ENCODE measurements at places on chromosomes 7 and 10. TPM values are rescaled to one million over a fixed set of nuclear protein-coding genes. Genes with fewer than 3 reads are reported as not detected.

DNA sequence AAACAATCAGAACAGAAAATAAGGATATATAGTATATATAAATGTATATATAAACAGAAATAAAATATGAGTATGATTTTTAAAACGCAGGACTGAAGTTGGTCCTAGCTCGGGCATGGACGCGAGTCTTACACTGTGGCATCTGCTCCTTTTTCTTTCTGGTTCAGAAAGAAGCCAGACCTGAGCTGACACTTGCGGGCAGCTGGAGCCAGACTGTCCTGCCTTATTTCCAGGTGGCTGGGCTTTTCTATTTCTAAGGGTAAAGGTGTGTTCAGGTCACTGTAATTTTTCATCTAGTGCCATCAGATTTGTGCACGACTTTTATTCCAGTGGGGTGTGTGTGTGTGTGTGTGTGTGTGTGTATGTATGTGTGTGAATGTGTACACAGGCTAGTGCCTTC lies 166.4 kb downstream of the GALNT17 start:
- no peak for DNase-seq
- no peak overlapping the region for H3K4me3 ChIP-seq
- no peaks in the 10 kb centered on the region for H3K4me1 ChIP-seq
- no peak overlapping the region for H3K27ac ChIP-seq

The BTBD16 gene
- not detected for total RNA-seq

The TMEM26 gene
- not detected for total RNA-seq

DNA sequence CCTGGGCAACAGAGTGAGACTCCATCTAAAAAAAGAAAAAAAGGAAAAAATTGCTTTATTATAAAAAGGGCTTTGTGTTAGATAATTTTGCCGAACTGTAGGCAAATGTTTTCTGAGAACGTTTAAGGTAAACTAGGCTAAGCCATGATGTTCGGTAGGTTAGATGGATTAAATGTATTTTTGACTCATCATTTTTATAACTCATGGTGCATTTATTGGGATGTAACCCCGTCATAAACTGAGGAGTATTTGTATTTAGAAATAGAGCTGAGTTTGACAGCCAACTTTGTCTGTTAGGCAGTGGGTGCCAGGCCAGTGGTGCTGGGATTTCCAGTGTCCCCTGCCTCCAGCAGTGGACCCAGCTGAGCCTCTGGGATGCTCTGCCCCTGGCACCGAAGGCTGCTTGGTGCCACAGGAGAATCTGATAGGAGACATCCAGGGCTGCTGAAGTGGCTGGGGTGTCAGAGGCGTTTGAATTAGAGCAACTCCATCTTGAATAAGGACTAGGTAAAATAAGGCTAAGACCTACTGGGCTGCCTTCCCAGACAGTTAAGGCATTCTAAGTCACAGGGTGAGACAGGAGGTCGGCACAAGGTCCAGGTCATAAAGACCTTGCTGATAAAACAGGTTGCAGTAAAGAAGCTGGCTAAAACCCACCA lies 114.9 kb upstream of the EEPD1 start:
- no peak for DNase-seq
- no peak overlapping the region for H3K27ac ChIP-seq
- H3K36me3 ChIP-seq, result no peaks in the 10 kb centered on the region
- H3K27me3 ChIP-seq, result peaks cover 4% of the 10 kb centered on the region
- H3K4me1 ChIP-seq, result no peaks in the 10 kb centered on the region

- no peaks in the 10 kb centered on the region for H3K36me3 ChIP-seq
- DNase-seq, result no peak
- H3K27ac ChIP-seq, result no peak overlapping the region
- peaks cover 30% of the 10 kb centered on the region for H3K4me1 ChIP-seq
Observed at GRCh38 chr7:114081606-114082425, 163.0 kb upstream of the PPP1R3A start.

DNA sequence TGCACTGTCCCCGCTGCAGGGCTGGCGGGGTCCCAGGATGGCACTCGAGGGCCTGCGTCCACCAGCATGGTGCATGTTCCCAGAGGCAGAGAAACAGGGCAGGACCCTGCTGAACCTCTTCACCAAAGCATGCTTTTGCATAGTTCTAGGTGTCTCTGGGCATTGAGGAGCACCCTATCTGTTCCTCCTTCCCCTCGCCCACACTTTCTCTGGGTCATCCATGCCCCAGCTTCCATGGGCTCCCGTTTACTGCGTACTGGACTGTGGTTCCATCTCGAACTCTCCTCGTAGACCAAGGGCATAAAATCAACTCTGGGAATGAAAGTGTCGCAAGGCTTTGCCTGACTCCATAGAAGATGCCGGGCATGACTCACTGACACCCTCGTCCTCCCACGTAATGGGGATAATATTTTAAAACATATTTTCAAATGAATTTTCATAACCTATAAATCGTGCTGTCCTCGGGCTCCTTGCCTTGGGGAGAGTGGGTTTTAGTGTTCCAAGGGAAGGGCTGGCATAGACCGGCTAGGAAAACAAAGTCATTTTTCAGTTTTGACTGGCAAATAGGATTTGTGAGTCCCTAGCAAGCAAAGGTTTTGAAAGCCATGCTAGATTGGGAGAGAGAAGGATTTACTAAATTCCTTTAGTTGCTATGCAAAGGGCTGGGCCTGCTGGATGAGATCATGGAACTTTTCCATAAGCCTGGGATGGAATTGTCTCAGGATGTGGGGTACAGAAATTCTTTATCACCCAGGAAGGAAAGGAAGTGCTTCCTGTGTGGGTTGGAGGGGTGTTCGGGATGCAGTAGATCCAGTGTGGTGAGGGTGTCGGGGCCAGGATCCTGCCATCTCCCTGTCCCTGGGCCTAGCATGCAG lies 498.7 kb upstream of the MKI67 start:
- H3K36me3 ChIP-seq, result no peaks in the 10 kb centered on the region
- no peaks in the 10 kb centered on the region for H3K4me1 ChIP-seq
- no peak overlapping the region for H3K27ac ChIP-seq
- no peak for DNase-seq
- no peak overlapping the region for H3K4me3 ChIP-seq
- peaks cover 1% of the 10 kb centered on the region for H3K27me3 ChIP-seq

The TMEM229A gene
- total RNA-seq, result not detected

DNA sequence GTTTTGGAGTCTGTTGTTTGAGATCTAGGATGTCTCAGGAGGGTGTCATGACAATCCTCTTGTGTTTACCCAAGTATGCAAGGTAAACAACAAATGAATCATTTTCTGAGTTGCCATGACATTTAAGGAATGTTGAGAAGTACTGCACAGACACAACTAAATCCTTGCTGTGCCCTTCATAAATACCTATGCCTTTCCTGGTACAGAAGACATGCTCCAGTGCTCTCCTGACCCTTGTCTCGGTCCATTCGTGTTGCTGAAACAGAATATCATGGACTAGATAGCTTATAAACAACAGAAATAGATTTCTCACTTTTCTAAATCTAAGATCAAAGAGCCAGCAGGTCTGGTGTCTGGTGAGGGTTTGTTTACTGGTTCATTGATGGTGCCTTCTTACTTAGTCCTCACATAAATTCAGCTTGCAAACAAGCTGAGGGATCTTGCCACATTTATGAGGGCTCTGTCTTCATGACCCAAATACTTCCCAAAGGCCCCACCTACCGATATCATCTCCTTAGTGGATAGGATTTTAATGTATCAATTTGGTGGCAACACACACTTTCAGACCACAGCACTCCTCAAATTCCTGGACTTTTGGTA lies 341.8 kb upstream of the SEMA3A start:
- H3K4me3 ChIP-seq, result no peak overlapping the region
- H3K36me3 ChIP-seq, result no peaks in the 10 kb centered on the region
- no peaks in the 10 kb centered on the region for H3K4me1 ChIP-seq
- H3K27me3 ChIP-seq, result no peaks in the 10 kb centered on the region
- no peak for DNase-seq

The STRIP2 gene
- total RNA-seq, result 51.8 TPM

The UCMA gene
- total RNA-seq, result not detected

The DPYSL4 gene
- 15.2 TPM for total RNA-seq

Measured in activated CD4-positive, alpha-beta T cell treated with anti-CD3 and anti-CD28 coated beads for 36 hours (primary cell).